ENCODE measurements at places on chromosomes 11 and 22.

GRCh38 chr11:124071623-124071948, 30.5 kb upstream of the OR10G7 start:
- no peak for DNase-seq

DNA sequence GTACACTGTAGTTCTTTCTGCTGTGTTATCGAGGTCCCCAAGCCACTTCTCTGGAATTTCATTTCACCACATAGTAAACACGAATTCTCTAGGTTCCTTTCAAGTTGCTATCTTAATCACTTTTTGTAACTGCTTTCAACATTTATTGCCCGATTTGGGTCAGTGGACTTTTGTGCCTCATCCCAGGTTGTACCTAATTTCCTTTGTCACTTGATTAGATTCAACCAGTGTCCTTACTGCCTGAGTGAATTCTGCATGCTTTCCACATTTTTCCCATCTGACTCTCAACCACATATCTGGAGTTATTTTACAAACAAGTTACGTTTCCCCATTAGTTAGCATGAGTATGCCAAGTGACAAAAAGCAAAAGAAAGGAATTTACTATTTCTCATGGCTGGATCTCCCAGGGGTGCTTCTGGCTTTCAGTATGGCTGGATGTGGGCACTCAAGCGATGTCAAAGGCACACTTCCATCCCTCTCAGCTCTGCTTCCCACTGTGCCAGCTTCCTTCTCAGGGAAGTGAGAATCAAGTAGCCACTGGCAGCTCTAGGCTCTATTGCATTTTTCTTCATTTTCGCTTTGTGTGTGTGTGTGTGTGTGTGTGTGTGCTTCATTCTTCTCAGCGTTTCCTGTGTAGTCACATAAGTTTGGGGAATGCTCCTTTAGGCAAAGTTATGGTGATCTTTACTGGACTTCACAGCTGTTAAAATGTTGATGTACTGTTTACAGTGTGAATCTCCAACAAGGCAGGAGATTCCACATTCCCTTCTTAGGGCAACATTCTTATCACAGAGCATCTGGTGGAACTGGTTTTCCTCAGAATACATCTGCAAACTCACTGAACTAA, 128.9 kb downstream of the DBX1 start:
- peak; percentile 57 for DNase-seq

- DNase-seq = no peak
Measured at GRCh38 chr11:43145653-43146052, 166.1 kb upstream of the API5 start.

DNA sequence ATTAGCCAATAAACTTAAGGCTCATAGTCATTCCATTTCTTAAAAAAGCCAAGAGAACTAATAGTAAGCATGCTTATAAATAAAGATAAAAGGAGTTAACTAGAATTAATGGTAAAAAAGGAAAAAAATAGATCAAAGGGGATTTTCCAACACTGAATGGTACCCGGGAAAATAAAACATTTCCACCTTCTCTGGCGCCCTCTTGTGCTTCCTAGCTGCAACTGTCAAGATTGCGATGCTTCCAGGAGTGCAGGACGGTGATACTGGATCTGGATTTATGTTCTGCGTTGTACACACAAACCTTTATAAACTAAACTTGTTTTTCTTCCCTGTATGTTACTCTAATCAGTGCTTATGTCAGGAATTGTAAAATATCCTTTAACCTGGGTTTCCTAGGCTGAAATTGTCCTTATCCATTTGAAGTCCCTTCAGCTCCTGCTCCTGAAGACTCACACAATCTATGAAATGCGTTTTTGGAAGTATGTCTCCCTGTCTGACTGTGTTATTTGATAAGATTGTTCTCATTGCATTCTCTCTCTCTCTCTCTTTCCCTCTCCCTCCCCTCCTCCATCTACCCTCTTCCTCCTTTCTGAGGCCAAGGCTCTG, 9.6 kb upstream of the HTATIP2 start:
- no peak for DNase-seq

GRCh38 chr11:39817241-39817640, 1642.2 kb downstream of the LRRC4C start:
- DNase-seq = no peak

- DNase-seq = no peak
Measured at GRCh38 chr22:19429950-19430889, 1.3 kb downstream of the HIRA start.

GRCh38 chr11:19577976-19578619, 134.5 kb upstream of the NAV2 start:
- peak; percentile 13 for DNase-seq

- DNase-seq = no peak
Measured at GRCh38 chr22:46967445-46968358, 205.3 kb downstream of the TBC1D22A start.

- DNase-seq = no peak
Measured at GRCh38 chr11:61777234-61778090, 14.9 kb downstream of the TMEM258 start.

DNA sequence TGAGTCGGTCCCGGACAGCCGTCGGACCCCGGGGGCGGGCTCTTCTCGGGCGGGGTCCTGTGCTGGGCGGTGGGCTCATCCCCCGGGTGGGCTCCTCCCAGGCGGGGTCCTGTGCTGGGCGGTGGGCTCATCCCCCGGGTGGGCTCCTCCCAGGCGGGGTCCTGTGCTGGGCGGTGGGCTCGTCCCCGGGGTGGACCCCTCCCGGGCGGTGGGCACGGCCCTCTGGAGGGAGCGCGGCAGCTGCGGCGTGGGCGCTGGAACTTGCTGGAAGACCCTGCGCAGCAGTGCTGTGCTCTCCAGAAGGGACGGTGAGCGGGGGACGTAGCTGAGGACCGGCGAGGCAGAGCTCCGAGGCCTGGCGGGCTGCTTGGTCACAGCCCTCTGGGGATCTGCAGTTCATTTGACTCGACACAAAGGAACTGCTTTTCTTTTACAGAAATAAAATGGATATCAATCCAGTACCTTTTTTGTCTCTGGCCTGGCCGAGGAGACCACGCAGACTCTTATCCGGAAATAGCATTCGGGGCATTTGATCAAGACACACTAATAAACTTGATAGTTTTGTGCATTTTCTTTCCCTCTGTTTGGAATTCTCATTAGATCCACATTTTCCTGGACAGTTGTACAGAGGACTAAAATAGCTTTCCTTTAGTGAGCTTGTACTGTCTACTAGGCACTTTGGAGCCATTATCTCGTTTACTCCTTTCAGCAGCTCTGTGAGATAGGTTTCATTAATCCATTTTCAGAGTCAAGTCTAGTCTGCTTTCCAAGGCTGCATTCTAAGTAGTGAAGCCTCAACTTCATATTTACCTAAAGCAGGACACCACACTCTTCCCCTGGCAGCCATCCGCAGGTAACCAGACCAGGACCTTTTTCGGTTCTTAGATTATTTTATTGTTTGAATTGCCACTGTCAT, 812 bp downstream of the JAM3 start:
- peak; percentile 10 for DNase-seq

GRCh38 chr11:113363406-113363805, 24.2 kb upstream of the ANKK1 start:
- no peak for DNase-seq

DNA sequence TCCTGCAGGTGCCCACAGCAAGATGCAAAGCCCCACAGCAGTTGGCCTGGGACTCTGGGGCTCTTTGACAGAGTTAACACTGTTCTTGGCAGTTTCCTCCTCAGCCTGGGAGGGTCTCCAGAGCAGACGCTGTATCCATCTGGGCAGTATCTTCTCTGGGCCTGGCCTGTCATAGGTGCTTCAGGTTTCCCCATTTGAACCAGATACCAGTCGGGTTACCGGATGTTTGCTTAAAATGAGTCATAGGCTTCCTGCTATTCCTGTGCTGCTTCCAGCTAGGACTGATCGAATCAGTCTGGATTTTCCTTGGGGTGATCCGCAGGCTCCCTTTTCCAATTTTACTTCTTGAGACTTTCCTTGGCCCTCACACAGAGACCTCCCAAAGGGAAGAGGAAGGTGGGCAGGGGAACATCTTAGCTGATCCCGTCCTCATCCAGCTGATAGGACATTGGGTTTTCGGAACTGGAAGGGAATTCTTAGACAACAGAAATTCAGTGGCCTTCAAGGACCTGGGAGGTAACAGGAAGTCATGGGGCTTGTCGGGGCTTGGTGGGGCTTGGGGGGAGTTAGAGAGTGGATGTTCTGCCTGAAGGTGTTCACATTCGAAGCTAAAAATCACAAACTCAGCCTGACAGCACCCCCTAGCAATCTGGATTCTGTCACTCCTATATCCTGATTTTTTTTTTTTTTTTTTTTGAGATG, 2.4 kb upstream of the RANGAP1 start:
- DNase-seq = peak; percentile 73

All from amniotic stem cell (primary cell).